ENCODE measurements at places on chromosomes 6 and 20.

- no peak for DNase-seq
These were observed 14.9 kb upstream of the FAM210B start for GRCh38 chr20:56343861-56344381.

GRCh38 chr20:19794941-19795340 lies 36.9 kb downstream of the RIN2 start:
- DNase-seq: no peak

DNA sequence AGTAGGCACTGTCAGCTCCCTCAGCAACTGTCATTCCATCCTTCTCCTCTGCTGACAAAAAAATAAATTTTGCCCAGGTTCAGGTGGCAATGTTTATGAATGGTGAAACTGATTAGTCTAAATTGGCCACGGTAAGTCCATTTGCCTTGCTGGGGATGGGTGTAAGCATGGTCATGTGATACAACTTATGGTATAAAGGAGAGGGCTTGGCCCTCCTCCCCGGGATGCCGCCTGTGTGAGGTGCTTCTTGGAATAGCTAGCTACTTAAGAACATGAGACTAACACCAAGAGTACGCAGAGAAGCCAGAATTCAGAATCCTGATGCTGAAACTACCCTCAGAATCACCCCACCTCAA lies 94.4 kb upstream of the MAP7 start:
- no peak for DNase-seq

DNA sequence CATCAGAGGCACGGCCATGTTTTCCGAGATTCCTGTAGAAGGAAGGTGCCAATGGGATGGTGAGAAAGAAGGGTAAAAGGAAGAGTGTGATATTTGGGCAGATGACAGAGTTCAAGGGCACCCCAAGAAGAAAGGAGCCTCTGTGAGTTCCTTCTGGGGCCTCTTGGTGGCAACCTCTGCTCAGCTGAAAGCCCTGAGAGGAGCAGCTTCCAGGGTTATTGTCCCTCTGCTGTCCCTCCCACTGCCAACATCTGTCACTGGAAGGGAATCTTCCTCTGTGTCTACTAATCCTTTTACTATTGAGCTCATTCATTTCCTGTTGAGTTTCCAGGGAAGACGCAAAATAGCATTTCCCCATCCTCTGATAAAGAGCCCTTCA lies 40.0 kb upstream of the KCNK16 start:
- no peak for DNase-seq

- no peak for DNase-seq
These were observed 115.4 kb downstream of the OPN5 start for GRCh38 chr6:47897247-47897646.

GRCh38 chr6:145904868-145905267 lies 59.3 kb downstream of the SHPRH start:
- DNase-seq: no peak

- DNase-seq: no peak
These were observed 12.6 kb downstream of the SYNJ2 start for GRCh38 chr6:157994125-157994795.

DNA sequence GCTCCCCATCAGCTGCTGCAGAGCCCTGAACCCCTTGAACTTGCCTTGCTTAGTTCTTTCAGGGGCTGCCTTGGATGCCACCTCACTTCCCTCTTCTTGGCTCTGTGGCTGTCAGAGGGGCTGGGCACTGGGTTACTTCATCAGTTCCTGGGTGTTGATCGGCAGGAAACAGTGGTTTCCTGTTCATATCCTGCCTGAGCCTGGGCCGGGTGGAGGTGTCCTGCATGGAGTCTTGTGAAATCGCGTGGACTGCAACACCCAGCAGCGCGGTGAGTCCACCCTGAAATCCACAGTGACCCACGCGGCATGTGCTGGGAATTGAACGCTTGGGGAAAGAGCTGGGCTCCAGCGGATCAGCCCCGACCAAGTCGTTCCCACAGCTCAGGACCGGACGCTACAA lies 97.5 kb downstream of the CDH26 start:
- DNase-seq: no peak

DNA sequence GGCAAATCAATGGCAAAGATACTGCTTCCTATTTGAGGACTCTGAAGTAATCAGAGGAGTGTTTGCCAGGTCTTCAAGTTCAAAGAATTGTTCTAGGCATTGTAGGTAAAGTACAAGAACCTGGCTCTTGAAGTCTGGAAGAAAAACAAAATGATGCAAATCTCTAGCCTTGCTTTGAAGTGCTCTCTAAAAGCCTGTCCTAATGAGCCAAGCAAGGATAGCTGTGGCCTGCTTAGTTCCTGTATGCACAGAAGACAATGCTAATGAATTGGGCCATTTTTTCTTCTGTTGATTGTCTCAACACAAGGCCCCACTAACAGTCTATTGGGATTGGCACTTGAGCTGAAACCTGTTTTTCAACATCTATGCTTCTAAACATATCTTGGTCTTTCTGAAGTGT lies 165.0 kb upstream of the POU3F2 start:
- peak; percentile 13 for DNase-seq

GRCh38 chr6:92147246-92147645 lies 1272.1 kb downstream of the EPHA7 start:
- no peak for DNase-seq

DNA sequence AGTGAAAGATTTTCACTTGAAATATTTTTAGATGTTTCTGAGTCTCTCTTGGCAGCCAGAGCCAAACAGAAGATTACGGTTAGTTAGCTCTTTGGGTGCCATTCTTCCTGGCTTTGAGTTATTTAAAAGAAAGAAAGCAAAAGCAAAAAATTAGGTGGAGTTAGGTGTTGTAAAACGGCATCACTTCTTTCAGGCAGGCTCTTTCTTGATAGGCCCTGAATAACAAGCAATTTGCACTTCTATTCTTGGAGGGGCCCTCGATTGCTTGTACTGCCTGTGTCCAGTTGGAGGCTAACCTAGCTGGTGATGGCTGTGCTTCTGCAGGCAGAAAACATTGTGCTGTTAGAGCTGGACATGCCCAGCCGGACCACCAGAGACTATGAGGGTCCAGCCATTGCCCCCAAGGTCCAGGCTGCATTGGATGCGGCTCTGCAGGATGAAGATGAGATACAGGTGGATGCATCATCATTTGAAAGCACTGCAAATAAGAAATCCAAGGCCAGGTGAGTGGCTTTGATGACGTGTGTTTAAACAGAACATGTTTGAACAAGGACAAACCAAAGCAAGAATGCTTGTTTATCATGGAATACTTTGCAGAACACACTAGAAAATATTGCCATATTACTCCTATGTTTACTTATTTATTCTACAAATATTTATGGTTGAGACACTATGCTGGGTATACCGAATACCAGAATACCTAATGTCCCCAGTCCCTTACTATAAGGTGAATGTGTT lies 28.1 kb upstream of the ASXL1 start:
- DNase-seq: no peak

- DNase-seq: no peak
These were observed 46.7 kb upstream of the ISM1 start for GRCh38 chr20:13174402-13174801.

DNA sequence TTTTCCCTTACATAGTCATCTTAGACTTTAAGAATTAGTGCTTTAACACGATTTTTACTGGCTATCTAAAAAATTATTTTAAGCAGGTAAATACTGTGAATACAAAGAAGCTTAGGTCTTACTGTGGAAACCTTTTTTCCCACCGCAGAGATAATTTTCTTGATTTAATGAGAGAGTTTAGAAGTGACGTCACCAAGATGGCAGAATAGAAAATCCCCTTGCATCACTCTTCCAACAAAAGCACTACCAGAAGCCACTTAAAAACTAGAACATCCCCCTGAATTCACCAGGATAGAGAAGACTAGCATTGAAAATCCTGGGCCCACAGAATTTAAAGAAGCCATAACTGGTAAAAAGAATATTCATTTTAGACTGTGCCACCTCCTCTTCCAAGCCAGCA lies 375.4 kb upstream of the PTCHD4 start:
- no peak for DNase-seq

- no peak for DNase-seq
These were observed 54.3 kb downstream of the SLC22A23 start for GRCh38 chr6:3402310-3403237.

GRCh38 chr6:33714385-33715040 lies 3.0 kb upstream of the UQCC2 start:
- DNase-seq: no peak

DNA sequence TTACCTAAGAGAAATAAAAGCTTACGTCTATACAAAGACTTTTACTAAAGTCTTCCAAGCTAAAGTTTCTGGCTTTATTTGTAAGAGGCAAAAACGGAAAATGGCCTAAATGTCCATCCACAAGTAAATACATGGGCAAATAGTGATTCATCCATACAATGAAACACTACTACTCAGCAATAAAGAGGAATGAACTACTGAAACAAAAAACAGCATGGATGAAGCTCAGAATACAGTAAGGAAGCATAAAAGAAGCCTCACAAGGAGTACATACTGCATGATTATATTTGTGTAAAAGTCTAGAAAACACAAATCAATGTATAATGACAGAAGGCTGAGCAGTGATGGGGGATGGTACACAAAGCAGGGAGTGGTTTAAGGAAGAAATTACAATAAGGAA lies 84.7 kb downstream of the F13A1 start:
- no peak for DNase-seq

DNA sequence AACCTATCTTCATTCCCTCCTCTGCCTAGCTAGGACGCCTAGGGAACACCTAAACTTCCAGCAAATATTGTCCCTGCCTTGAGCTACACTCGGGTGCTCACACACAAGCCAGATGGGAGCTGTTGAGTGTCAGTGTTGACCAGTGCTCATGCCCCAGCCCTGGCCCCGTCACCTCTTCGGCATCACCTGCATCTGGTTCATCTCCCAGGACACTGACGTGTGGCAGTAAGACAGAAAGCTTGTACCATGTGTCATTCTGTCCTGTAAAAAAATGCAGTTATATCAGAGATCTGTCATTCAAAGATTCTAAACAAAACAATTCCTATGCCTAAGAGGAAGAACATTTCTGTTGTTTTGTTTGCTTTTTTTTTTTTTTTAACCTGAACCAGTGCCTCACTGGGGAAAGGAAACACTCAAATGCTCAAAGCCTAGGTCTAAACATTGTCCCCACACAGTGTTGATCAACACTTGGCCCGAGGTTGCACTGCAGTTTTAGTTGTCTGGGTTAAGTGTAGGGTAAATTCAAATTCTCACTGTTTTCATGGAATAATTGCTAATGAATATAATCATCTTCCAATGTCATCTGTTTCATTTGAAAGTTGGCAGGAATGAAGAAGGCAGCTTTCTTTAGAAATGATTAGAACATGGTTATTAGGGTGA lies 102.7 kb upstream of the SASH1 start:
- no peak for DNase-seq

GRCh38 chr6:73290435-73290834 lies 27.4 kb upstream of the KHDC1 start:
- no peak for DNase-seq

GRCh38 chr6:143026696-143027449 lies 33.8 kb upstream of the AIG1 start:
- no peak for DNase-seq

- no peak for DNase-seq
These were observed 80.7 kb upstream of the CCDC167 start for GRCh38 chr6:37580176-37580955.

DNA sequence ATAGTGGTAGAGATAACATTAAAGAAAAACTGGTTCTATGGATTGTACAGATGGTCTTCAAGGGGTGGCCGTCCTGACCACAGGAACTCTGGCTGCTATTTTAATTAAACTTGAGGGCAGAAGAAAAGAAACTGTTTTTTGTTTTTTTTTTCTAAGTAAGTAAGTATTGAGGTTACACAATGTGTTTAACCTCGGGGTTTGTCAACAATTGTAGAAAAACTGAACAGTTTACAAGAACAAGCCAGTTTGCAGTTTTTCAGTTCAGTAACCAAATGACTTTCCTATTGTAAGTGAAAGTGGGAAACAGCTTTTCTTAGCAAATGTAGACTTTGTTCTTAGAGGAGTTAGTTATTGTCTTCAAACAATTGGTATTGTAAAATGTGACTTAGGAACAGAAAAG lies 77.0 kb downstream of the PLCB1 start:
- DNase-seq: no peak

GRCh38 chr6:119138906-119139541 lies 60.6 kb upstream of the FAM184A start:
- no peak for DNase-seq

GRCh38 chr6:117306227-117306790 lies 41.0 kb downstream of the VGLL2 start:
- DNase-seq: no peak

DNA sequence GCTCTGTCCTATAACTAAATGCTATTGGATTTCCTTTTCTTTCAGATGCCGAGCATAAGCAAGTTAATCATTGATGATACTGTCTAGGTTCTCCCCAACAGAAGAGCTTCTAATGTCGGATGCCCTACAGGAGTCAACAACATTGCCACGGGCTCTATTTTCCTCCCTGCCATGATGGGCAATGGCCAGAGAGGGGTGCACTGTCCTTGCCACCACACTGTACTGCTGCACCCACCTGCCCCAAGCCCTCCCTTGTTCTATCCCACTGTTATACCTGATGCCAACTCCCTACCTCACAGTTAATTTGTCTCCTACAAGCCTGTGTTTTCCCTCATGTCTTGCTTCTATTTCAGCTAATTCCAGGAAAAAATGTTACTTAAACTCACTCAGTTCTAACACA lies 773.6 kb upstream of the CHD6 start:
- DNase-seq: no peak

GRCh38 chr20:47358672-47359529 lies 2.4 kb upstream of the ZMYND8 start:
- no peak for DNase-seq

- DNase-seq: no peak
These were observed 87.8 kb downstream of the PLCB4 start for GRCh38 chr20:9156529-9157280.

GRCh38 chr6:155177363-155177961 lies 86.4 kb upstream of the CLDN20 start:
- peak; percentile 61 for DNase-seq

- DNase-seq: no peak
These were observed 1286.0 kb upstream of the GJE1 start for GRCh38 chr6:140846503-140847261.

GRCh38 chr20:45833883-45834796 lies 541 bp downstream of the SNX21 start:
- DNase-seq: peak; percentile 41

GRCh38 chr6:2309122-2309521 lies 63.7 kb upstream of the GMDS start:
- no peak for DNase-seq

DNA sequence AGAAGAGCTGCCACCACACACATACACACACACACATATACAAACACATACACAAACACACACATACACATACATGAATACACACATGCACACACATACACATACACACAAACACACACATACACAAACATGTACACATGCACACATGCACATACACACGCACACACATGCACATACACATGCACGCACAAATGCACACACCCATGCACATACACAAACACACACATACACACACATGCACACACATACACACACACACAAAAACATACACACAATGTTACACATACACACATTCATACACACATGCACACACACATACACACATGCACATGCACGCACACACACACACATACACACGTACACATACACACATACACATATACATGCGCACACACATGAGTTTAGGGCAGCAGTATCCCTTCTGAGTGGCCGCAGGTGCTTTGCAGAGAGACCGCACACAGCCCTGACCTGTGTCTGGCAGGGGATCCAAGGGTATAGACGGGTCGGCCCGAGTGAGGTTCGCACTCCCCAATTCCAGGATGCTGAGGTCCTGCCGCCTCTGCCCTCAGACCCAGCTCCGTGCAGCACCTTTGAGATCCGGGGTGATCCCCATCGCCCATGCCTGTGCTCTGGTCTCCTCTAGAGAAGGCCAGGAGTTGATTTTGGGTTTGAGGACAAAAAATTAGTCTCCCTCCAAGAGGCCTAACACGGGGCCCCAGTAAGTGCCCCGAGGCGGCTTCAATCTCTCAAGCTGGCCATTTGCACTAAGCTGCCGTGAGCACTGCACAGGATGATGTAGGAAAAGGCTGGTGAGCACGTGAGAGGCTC lies 56.8 kb downstream of the TMEM242 start:
- no peak for DNase-seq

Data from NCI-H1436 (cell line).